ENCODE measurements at places on chromosomes 16 and 17. TPM values are rescaled to one million over a fixed set of nuclear protein-coding genes. Genes with fewer than 3 reads are reported as not detected.

The COQ9 gene
- total RNA-seq: 48.3 TPM

The GINS2 gene
- total RNA-seq: 66.9 TPM

The SULT1A3 gene
- 19.1 TPM for total RNA-seq

The ENPP7 gene
- not detected for total RNA-seq

The CCL4L2 gene
- 1.3 TPM for total RNA-seq

The EXOC3L1 gene
- total RNA-seq: not detected

The ARHGAP44 gene
- total RNA-seq: 0.21 TPM

The PMFBP1 gene
- total RNA-seq: not detected

The CDH16 gene
- not detected for total RNA-seq

GRCh38 chr16:48413272-48413671 lies 28.1 kb upstream of the SIAH1 start:
- H3K4me1 ChIP-seq: peaks cover 5% of the 10 kb centered on the region
- H3K27me3 ChIP-seq: peaks cover 6% of the 10 kb centered on the region
- no peak for DNase-seq

- H3K27ac ChIP-seq: no peak overlapping the region
- no peak for DNase-seq
- peaks cover 3% of the 10 kb centered on the region for H3K4me1 ChIP-seq
- peaks cover 3% of the 10 kb centered on the region for H3K27me3 ChIP-seq
- H3K4me3 ChIP-seq: no peak overlapping the region
- no peaks in the 10 kb centered on the region for H3K36me3 ChIP-seq
Observed at GRCh38 chr16:67814567-67814966, 7.9 kb downstream of the TSNAXIP1 start.

DNA sequence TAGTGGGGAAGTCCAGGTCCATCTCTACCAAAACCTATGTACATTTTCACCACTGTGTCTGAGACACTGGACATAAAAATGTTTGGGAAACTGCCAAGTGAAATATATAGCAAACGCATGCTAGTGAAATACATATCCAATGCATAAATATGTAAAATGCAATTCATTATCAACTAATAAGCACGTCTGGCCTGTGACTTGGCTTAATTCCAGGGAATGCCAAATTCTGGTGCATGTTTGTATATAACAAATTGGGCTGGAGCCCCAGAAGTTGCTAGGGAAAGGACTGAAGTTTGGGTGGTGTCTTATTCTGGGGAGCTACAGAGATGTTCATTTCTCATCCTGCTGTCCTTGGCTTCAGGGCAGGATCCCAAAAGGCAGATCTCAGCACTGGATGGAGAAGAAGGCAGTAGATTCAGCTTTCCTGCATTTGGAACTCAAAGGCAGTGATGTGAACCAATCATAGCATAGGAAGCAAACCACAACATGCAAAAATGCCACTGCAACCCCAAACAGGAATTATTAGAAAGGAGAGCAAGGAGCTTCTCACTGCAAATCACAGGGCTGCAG lies 184.3 kb downstream of the HS3ST3A1 start:
- H3K36me3 ChIP-seq: no peaks in the 10 kb centered on the region
- peaks cover 3% of the 10 kb centered on the region for H3K27me3 ChIP-seq
- no peak overlapping the region for H3K4me3 ChIP-seq
- no peaks in the 10 kb centered on the region for H3K4me1 ChIP-seq

GRCh38 chr16:51562891-51563290 lies 411.8 kb upstream of the SALL1 start:
- no peaks in the 10 kb centered on the region for H3K4me1 ChIP-seq
- H3K27ac ChIP-seq: no peak overlapping the region
- H3K4me3 ChIP-seq: no peak overlapping the region
- H3K36me3 ChIP-seq: no peaks in the 10 kb centered on the region

- peaks cover 18% of the 10 kb centered on the region for H3K27me3 ChIP-seq
- H3K27ac ChIP-seq: no peak overlapping the region
- no peaks in the 10 kb centered on the region for H3K36me3 ChIP-seq
- H3K4me3 ChIP-seq: no peak overlapping the region
- no peak for DNase-seq
Observed at GRCh38 chr16:50238868-50239301, 27.5 kb upstream of the ADCY7 start.

DNA sequence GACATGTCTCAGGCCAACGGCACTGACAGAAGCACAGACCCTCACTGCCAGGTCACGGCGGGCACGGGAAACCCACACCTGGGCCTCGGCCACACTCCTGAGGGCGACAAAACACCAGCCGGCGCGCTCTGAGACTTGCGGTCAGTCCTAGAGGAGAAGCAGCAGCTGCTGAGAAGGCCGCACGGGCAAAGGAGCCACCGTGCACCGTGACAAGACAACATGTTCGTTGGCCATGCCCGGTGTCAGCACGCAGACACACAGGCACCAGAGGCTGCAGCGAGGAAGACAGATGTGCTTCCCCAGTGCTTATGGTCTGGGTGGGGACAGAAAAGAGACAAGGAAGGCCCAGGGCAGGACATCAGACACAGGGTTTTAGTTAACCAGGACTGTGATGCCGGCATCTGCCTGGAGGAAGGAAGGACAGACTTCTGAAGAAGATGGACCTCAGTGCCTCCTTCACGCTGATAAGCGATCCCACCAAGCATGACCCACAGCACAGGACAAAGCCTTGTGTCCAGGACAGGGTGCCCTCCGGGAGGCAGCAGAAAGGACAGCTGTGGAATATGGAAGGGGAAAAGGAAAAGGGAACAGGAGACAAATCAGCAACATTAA lies 84.0 kb downstream of the ANKRD11 start:
- H3K4me3 ChIP-seq: no peak overlapping the region
- H3K4me1 ChIP-seq: peaks cover 73% of the 10 kb centered on the region
- peak overlapping the region; percentile 94 for H3K27ac ChIP-seq
- DNase-seq: no peak
- peaks cover 16% of the 10 kb centered on the region for H3K36me3 ChIP-seq
- no peaks in the 10 kb centered on the region for H3K27me3 ChIP-seq

DNA sequence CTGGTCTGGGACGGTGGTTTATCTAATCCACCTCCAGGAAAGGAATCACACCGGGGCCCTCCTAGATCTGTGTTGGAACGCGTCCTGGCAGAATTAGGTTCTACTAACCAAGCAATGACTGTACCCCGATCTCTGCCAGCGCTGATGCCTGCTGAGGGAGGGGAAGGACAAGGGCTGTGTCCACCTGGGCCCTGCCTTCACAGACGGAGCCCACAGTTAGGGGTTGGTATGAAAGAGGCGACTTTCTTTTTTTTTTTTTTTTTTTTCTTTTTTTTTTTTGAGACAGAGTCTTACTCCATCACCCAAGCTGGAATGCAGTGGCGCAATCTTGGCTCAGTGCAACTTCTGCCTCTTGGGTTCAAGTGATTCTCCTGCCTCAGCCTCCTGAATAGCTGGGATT lies 9.9 kb upstream of the KRT19 start:
- no peak for DNase-seq
- H3K4me3 ChIP-seq: no peak overlapping the region
- H3K36me3 ChIP-seq: no peaks in the 10 kb centered on the region
- H3K27me3 ChIP-seq: peaks cover 9% of the 10 kb centered on the region

DNA sequence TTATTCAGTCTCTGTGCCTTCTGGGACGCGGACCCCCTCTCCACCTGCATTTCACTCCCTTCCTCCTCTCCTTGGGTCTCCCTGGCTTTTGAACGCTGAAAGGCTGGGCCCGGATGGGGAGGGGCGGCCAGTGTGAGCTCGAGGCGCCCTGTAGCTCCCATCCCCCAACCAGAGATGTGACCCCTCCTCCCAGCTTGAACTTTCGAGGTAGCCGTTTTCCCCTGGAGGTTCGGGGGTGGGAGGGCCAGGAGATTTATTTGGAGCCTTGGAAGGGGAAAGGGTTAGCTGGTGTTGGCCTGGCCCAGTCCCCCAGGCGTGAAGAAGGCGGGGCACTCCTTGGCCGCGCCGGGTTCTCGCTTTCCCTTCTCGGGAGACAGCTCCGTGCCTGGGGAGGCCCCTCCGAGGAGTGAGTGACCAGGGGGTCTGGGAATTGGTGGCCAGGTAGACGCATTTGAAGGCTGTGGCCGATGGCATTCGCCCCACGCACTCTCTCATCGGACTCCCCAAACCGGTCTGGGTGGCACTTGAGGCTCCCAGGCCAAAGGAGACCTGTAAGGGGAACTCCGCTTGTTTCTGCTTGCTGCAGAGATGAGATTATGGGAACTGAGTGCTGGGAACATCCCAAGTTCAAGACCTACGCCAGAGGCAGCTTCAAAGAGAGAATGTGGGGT lies 942 bp downstream of the LDAF1 start:
- DNase-seq: no peak
- peaks cover 19% of the 10 kb centered on the region for H3K4me1 ChIP-seq
- H3K36me3 ChIP-seq: peaks cover 24% of the 10 kb centered on the region
- H3K27ac ChIP-seq: peak overlapping the region; percentile 53
- peak overlapping the region; percentile 89 for H3K4me3 ChIP-seq

DNA sequence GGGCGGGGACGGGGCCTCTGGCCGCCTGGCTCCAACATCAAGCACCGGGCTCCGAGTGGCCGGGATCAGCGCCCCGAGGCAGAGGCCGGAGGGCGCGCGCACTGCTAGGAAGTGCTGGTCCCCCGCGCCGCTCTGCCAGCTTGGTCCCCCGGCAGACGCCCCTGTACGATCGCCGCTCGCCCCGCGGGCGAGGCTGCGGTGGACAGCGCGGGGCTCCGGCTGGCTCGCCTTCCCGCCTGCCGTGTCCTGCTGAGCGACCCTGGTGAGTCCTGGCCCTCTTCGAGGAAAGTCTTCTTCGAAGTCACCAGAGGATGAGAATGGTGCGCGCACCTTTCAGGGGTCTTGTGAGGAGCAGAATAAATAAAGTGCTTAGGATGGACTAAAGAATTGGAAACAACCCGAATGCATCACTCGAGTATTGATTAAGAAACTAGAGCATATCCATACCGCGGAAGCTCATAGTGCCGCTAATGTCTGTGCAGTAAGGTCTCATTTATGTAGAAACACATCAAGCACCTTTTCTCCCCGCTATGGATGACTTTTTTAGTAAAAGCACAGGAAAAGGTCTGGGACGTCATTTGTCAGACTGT lies 392 bp downstream of the ZNF213 start:
- H3K27me3 ChIP-seq: no peaks in the 10 kb centered on the region
- no peak for DNase-seq
- H3K36me3 ChIP-seq: peaks cover 32% of the 10 kb centered on the region
- H3K27ac ChIP-seq: peak overlapping the region; percentile 82

DNA sequence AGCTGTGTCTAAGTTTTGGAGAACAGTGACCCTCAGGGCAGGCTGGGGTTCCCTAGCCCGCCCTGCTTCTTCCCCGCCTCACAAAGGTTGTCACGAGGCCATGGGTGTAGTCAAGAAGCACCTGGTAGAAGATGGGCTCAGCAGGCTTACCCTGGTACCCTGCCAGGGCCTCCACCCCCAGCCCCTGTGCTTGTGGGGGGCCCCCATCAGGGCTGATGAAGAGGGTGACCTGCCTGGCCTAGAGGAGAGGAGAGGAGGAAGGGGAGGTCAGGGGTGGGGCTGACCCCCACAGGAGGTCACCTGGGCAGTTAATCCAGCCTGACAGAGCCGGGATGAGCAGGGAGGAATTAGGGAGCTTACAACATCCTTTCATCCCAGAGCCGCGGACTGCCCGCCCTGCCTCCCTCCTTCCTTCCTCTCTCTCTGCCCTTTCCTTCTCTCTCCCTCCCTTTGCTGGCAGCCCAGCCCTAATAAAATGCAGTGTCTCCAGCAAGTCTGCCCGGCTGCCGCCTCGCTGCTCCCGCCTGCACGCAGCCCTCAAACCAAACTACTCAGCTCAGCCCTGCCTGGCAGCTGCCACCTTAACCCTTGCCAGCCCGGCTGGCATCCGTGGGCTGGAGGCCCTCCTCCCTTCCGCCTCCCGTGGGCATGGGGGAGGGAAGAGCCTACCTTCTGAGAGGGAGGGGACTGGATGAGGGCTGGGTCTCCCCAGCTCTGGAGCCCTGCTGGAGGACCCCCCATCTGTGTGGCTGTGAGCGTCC lies 7.2 kb downstream of the DLX3 start:
- no peak overlapping the region for H3K4me3 ChIP-seq
- DNase-seq: no peak
- peaks cover 59% of the 10 kb centered on the region for H3K27me3 ChIP-seq
- H3K36me3 ChIP-seq: no peaks in the 10 kb centered on the region
- H3K27ac ChIP-seq: no peak overlapping the region
- no peaks in the 10 kb centered on the region for H3K4me1 ChIP-seq

GRCh38 chr16:30699615-30700099 lies 686 bp downstream of the SRCAP start:
- H3K4me3 ChIP-seq: peak overlapping the region; percentile 100
- peak overlapping the region; percentile 98 for H3K27ac ChIP-seq
- peaks cover 47% of the 10 kb centered on the region for H3K36me3 ChIP-seq
- no peak for DNase-seq
- peaks cover 24% of the 10 kb centered on the region for H3K4me1 ChIP-seq

- H3K4me3 ChIP-seq: no peak overlapping the region
- H3K36me3 ChIP-seq: no peaks in the 10 kb centered on the region
- no peak overlapping the region for H3K27ac ChIP-seq
Observed at GRCh38 chr16:27965801-27966200, 97.7 kb downstream of the GSG1L start.

DNA sequence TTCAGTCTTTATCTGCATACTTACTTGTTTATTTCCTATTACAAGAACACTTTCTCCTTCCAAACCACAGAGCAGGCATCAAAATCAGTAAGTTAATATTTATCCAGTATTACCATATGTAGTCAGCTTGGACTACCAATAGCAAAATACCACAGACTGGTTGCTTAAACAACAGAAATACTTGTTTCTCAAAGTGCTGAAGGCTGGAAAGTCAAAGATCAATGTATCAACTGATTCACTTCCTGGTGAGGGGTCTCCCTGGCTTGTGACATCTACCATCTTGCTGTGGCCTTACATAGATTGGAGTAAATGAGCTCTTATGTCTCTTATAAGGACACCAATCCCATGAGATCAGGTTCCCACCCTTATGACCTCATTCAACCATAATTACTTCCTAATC lies 2.6 kb downstream of the STXBP4 start:
- DNase-seq: no peak
- no peaks in the 10 kb centered on the region for H3K27me3 ChIP-seq
- H3K36me3 ChIP-seq: peaks cover 4% of the 10 kb centered on the region
- H3K27ac ChIP-seq: no peak overlapping the region
- H3K4me3 ChIP-seq: no peak overlapping the region
- H3K4me1 ChIP-seq: peaks cover 30% of the 10 kb centered on the region

DNA sequence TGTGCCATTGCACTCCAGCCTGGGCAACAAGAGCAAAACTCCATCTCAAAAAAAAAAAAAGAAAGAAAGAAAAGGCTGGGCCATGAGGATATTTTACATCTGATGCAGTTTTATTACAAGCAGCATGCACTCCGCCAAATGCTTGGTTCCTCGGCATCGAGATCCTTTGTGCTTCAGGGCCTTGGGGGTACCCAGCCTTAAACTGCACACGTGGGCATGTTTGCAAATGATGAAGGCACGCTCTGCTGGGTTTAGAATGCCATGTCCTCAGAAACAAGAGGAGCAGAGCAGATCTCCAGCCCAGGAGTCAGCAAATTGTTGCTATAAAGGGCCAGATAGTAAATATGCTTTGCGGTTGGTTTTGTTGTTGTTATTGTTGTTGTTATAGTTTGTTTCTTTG lies 153.2 kb downstream of the KATNIP start:
- no peaks in the 10 kb centered on the region for H3K27me3 ChIP-seq
- no peaks in the 10 kb centered on the region for H3K36me3 ChIP-seq
- DNase-seq: no peak
- no peak overlapping the region for H3K27ac ChIP-seq
- no peak overlapping the region for H3K4me3 ChIP-seq
- H3K4me1 ChIP-seq: no peaks in the 10 kb centered on the region

All from activated T-helper 2 cell treated with anti-CD3 and anti-CD28 coated beads, Interferon-gamma antibody, Interleukin-2, Interleukin-4, amounts not matched to agents 10 μg/mL and 5 μg/mL and 100 μg/mL, durations not matched to agents 14 hours and 24 hours and 36 hours (primary cell).